ENCODE measurements at places on chromosomes 2 and 18. TPM values are rescaled to one million over a fixed set of nuclear protein-coding genes. Genes with fewer than 3 reads are reported as not detected.

- DNase-seq = no peak
Observed at GRCh38 chr18:57218281-57218680, 71.4 kb downstream of the BOD1L2 start.

GRCh38 chr2:239229545-239230279, 171.1 kb downstream of the HDAC4 start:
- no peak for DNase-seq

- DNase-seq = no peak
Observed at GRCh38 chr2:53652131-53652530, 115.5 kb upstream of the CHAC2 start.

KCNJ3 gene
- under 0.01 TPM for total RNA-seq

- DNase-seq = no peak
Observed at GRCh38 chr2:85684806-85685205, 9.4 kb upstream of the GNLY start.

DNA sequence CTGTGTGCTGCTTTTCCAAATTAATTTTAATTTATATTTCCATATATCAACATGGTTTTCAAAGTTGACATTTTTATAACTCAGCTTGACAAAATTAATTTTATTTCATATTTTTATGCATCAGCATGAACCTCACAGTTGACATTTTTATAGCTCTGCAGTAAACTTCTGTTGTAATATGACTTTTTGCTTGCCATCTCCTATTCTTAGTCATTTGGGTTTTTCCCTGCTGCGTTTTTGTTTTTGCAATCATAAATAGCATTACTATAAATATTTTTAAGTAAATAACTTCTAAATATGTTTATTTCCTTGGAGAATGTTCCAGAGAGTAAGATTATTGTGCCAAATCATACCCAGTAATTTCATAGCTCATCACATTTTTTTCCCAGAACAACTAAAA, 21.0 kb upstream of the L3MBTL4 start:
- DNase-seq = no peak

- DNase-seq = no peak
Observed at GRCh38 chr2:112491946-112492345, 10.0 kb downstream of the TTL start.

DNA sequence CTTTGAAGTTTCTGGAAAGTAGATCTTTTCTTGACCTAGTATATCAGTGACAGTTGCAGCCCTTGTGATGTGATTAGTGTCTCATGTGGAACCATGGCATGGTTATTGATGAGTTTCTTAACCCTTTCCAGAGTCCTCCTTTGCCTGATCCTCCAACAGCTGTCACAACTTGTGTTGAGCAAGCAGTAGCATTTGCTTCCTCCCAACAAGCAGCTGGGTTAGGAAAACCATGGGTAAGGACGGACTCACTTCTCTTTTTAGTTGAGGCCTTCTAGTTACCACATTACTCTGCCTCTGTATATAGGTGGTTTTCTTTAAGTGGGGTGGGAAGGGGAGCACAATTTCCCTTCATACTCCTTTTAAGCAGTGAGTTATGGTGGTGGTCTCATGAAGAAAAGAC, 96.3 kb downstream of the XRCC5 start:
- DNase-seq = no peak

DNA sequence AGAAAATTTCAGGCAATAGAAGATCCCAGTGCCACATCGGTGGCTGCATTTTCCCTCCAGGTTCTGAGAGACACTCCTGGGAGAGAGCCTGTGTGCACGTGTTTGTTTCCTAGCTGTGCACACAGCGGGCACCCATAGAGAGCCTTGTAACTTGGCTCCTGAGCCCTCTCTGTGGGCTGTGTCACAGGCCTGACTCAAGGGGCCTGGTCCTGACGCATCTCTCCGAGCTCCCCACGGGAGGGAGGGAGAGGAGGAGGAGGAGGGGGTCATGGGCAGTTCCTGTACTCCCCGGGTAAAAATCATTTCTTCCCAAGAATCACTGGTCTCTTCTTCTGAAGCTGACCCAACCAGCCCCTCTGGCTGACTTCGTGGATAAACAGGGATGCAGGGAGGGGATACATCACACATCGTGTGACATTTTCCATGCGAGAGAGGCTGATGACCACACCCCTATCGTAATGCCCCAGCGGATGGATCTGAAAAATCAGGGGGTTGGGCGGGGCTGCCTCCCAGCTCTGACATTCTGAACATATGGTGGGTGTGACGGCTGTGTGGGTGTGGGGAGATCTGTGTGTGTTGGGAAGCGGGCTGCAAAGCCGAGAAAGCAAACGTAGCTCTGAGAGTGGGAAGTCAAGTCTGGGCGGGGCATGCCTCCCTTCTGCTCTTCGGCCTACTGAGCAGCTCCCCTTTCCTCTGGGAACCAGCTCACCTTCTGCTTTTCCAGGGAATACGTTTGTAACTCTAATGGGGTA, 308.3 kb upstream of the HS6ST1 start:
- no peak for DNase-seq

CKAP2L gene
- total RNA-seq = 33.2 TPM

GRCh38 chr2:101433465-101433864, 41.4 kb downstream of the RFX8 start:
- DNase-seq = no peak

DNA sequence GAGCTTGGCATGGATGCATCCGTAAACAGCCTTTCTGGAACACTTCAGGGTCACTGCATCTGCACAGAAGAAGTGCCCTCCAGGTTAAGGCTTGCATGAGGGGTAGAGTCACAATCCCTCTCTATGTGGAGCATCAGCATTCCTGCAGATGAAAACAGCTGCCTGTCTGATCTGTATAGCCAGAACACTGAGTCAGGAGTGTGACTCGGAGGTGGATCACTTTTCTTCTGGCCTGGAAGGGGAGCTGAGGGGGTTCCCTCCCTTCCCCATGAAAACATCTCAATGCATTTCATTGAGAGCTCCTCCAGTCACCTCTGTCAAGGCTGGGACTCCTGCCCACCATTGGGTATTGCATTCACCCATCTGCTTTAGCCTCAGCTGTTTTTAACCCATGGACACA, 72.5 kb upstream of the SERPINE2 start:
- DNase-seq = peak; percentile 73

GRCh38 chr18:44730803-44731529, 50.3 kb downstream of the SETBP1 start:
- no peak for DNase-seq

All from LHCN-M2 (cell line).